ENCODE measurements at places on chromosomes 12 and 14.

DNA sequence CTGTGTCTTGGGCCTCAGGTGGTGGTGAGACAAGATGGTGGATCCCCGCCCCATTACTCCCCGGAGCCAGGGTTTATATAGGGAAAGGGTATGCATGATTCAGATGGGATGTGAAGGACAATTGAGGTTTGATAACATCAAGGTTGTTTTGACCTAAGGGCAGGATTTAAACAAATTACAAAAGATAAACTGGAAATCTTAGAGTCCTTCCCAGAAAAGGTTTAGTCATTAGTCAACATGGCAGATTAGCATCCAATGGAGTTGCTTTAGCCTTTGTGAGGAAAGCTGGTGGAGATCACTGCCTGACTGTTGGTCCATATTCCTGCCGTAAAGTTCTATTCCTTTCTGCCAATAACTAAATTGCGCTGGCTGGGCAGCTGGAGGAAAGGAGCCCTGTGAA lies 15.6 kb upstream of the FRMD6 start:
- no peak for DNase-seq

DNA sequence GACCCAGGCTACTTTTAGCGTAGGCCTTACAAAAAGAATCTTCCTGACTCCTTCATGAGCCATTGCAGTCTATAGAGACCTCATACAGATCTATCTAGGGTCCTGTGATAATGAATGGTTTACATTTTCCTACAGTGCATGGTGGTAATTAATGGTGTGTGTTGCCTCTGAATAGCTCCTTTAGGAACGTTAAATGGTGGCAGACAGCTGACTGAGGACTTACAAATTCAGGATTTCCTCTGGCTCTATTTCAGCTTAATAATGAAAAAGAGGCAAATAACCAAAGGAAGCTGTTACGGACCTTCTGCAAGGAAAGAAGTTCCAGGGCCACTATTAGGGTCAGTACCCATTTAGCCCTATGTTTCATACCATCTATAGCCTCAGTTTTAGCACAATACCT lies 5.1 kb downstream of the IKBIP start:
- DNase-seq: no peak

DNA sequence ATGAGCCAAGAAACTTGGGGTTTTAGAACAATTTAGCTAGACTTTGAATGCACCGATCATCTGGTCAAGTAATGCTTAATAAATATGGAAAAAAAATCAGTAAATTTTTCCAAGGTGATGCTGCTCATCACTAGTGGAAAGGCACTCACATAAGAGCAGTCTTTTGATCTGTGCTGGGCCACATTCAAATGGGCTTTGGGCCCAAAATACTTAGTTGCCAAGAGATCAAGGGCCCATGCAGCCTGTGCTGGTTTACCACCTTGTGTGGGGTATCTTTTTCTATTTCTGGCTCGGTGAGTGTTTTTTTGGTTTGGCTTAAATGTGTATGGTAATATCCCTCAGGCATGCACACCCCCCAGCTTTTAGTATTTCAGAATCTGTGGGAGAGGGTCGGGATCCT lies 943.2 kb downstream of the TMTC2 start:
- DNase-seq: no peak

GRCh38 chr12:130571089-130571488 lies 145.0 kb downstream of the RIMBP2 start:
- no peak for DNase-seq

- DNase-seq: no peak
These were observed 44.5 kb downstream of the SLC38A6 start for GRCh38 chr14:61025251-61026223.

- no peak for DNase-seq
These were observed 22.3 kb downstream of the SNW1 start for GRCh38 chr14:77738559-77739250.

DNA sequence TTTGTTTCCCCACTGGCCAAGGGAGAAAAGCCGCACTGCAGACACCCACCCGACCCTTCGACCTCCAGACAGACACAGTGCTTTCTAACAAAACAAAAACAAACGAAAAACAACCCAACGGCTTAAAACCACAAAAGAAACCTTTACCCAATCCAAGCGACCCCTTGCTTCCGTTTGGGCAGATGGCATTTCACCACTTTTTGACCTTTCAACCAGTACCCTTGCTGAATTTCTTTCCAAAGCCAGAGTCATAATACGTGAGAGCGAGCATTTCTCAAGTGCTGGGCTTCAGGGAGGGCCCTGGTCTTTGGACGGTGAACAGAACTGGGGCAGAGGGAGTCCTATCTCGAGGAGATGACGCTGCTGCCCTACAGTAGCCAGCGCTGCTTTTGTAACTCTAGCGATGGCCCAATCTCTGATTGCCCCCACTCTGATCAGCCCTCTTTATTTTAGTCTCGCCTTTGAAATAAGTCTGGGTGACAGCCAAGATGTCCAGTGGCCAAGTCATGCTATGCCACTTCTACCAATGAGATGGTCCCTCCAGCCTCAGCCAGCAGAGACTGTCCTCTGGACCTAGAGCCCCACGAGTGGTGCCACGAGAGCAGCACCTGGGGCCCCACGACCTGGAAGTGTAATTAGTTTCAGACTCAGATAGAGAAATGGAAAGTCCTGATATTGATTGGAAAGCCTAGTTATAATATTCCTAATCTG lies 21.9 kb upstream of the ADIPOR2 start:
- no peak for DNase-seq

- no peak for DNase-seq
These were observed 32.5 kb downstream of the STX2 start for GRCh38 chr12:130806574-130806973.

DNA sequence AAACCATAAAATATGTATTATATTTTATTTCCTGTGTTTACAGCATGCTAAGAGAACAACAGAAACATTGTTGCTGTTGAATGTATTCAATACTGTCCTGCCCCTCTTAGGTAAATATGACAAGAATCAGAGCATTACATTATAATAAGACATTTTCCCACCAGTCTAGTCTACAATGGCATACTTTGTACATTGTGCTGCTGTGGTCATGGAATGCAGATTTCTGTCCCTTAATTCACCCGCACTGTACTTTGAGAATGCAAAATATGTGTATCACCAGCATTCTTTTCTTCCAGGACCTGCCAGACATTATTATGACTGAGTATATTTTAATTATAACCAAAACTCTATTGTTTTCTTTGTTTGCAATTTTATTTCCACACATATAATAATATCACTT lies 16.5 kb upstream of the OR10AD1 start:
- DNase-seq: no peak

DNA sequence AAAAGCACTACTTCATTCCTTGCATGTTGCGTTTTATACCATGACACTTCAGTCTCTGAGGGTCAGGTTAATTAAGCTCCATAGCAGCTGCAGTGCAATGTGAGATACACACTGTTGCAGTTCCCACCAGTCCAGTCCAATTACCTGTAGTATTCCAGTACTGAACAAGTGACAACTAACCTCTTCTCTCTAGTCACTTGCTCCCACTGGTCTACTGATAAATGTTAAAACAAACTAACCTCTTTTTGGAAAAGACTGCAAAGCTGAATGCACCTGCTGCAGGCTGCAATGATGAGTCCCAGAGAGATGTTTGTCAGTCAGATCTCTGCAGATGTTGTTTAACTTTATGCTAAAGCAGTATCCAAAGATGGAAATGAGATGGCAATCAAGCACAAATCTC lies 7.9 kb downstream of the NOVA1 start:
- no peak for DNase-seq

- no peak for DNase-seq
These were observed 20.6 kb upstream of the EML1 start for GRCh38 chr14:99772371-99773283.

DNA sequence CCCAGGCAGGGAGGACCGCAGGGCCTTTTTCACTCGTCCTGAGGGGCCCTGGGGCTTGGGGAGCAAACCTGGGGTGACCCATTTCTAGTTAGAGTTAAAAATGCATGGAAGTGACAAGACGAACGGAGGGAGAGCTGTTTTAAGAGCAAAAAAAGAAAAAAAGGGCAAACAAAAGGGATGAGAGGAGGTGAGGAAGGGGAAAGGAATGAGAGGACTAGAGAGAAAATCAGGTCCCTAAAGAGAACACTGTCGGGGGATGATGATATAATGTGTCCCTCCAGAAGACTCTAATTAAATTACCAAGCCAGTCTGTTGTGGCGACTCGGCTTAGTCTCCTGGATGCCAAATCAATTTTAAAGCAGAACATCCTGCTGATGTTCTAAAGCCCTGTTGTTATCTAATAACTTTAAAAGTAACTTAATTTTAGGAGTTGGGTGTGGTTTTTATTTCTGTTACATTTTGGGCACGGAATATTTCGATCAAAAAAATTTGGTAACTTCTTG lies 1.1 kb downstream of the ANO6 start:
- no peak for DNase-seq

DNA sequence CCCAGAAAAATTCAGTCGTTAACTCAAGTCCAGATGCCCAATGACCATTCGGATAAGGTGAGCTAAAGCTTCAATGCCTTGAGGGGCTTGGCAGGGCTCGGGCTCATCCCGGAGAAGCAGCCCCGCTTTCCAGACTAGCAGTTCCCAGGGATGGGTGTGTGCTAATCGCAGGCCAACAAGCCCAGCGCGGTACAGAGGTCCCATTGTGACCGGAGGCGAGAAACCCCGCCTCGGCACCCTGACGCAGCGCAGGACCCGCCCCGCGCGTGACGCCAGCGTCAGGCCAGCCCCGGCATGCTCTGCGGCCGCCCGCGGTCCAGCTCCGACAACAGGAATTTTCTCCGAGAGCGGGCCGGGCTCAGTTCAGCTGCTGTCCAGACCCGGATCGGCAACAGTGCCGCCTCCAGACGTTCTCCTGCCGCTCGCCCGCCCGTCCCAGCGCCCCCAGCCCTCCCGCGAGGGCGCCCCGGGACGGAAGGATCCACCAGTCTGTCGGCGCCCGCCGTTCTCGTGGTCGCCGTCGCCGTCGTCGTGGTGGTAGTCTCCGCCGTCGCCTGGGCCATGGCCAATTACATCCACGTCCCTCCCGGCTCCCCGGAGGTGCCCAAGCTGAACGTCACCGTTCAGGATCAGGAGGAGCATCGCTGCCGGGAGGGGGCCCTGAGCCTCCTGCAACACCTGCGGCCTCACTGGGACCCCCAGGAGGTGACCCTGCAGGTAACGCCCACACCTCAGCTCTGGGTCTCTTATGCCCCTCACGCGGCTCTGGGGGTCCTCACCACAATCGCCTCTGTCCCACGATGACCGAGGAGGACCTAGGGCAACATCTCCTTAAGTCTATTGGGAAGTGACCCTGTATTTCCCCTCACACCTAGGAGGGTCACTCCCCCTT lies at the start of gene ETNK1:
ETNK1 (plus strand) TSS at position 302 of the 892 bp plus-strand sequence; CDS start at position 562, 260 bp downstream.
- peak; percentile 74 for DNase-seq

DNA sequence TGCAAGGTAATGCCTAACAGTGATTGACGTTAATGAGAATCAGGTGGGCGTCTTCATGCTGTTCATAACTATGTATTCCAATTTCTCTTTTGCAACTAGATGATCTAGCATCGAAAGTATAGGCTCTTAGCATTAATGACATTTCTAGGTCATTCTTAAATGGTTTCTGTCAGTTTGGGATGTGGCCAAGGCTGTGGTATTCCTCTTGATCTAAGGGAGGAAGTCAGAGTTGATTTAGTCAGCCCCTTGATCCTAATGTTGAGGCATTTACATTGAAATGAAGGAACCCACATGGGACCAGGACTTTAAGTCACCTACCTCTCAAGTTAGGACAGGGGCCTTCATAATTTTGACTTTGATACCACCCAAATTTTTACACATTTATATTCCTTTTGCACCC lies 448.1 kb downstream of the NPAS3 start:
- no peak for DNase-seq

All from activated CD8-positive, alpha-beta memory T cell treated with anti-CD3 and anti-CD28 coated beads for 4 hours (primary cell).